ENCODE measurements at places on chromosomes 5 and 9. TPM values are rescaled to one million over a fixed set of nuclear protein-coding genes. Genes with fewer than 3 reads are reported as not detected.

- H3K27ac ChIP-seq = no peak overlapping the region
- no peaks in the 10 kb centered on the region for H3K36me3 ChIP-seq
- no peaks in the 10 kb centered on the region for H3K27me3 ChIP-seq
- H3K4me3 ChIP-seq = no peak overlapping the region
- DNase-seq = no peak
These were observed 1656.5 kb downstream of the EFNA5 start for GRCh38 chr5:106014262-106014661.

DNA sequence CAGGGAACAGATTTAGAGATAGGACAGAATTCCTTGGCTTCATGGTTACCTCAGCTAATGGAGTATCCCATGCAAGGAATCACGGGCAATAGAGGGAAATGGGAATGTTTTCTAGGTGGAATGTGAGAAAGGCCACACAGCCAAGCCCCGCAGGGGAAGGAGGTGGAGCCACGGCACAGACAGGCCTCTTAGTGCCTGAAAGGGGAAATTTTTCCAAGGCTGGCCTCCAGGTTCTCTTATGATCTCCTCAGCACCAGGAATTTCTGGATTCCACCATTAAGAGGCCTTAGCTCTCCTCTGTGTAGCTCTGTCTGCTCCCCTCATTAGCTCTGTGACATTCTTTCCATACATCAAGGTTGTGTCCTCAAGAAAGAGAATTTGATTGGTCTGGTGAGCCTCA is 124.7 kb downstream of the GALNT10 start:
- H3K4me1 ChIP-seq = no peaks in the 10 kb centered on the region
- H3K27ac ChIP-seq = no peak overlapping the region
- no peak overlapping the region for H3K4me3 ChIP-seq
- no peak for DNase-seq
- H3K36me3 ChIP-seq = no peaks in the 10 kb centered on the region
- no peaks in the 10 kb centered on the region for H3K27me3 ChIP-seq

DNA sequence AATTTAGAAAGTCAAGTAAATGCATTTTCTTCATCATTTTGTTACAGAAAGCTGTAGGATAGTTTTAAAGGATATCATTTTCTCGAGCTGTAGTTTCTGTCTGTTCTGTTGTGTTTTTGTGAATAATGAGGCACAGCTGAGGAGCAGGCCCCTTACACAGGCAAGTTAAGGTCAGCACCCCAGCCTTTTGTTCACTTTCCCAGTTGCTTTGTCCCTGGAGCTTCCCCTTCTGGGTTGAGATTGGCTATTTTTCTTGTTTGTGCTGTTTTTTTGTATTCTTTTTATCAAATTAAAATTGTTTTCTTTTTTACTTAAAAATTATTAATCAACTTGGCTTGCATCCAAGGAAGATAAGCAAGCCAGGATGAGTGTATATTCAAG is 213.8 kb upstream of the ACTBL2 start:
- no peaks in the 10 kb centered on the region for H3K36me3 ChIP-seq
- H3K27me3 ChIP-seq = no peaks in the 10 kb centered on the region
- DNase-seq = no peak
- no peak overlapping the region for H3K4me3 ChIP-seq

DNA sequence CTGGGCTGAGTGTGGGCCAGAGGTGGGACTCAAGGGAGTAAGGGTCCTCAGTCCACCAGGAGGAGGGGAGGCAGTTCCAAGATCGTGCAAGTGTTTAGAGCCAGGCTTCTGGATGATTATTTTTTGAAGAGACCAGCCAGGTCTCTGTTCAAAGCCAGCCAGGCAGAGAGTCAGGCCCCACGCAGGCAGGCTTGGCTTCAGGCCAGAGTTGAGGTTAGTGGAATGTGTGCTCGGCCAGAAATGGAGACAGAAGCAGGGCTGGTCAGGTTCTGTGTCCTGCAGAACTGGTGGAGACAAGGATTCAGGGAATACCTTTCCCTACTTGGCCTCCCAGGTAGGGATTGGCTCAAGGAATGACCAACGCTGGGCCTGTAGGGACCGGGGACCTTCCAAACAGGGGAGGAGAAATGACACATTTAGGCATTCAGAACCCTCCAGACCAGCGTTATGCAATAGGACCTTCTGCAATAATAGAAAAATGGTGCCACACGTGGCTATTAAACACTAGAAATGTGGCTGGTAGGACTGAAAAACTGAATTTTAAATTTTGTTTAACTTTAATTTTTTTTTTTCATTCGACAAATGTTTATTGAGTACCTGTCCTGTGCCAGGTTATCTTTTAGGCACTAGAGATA is 106.2 kb downstream of the CMYA5 start:
- H3K4me3 ChIP-seq = no peak overlapping the region
- peak overlapping the region; percentile 30 for H3K27ac ChIP-seq
- H3K36me3 ChIP-seq = peaks cover 99% of the 10 kb centered on the region

DNA sequence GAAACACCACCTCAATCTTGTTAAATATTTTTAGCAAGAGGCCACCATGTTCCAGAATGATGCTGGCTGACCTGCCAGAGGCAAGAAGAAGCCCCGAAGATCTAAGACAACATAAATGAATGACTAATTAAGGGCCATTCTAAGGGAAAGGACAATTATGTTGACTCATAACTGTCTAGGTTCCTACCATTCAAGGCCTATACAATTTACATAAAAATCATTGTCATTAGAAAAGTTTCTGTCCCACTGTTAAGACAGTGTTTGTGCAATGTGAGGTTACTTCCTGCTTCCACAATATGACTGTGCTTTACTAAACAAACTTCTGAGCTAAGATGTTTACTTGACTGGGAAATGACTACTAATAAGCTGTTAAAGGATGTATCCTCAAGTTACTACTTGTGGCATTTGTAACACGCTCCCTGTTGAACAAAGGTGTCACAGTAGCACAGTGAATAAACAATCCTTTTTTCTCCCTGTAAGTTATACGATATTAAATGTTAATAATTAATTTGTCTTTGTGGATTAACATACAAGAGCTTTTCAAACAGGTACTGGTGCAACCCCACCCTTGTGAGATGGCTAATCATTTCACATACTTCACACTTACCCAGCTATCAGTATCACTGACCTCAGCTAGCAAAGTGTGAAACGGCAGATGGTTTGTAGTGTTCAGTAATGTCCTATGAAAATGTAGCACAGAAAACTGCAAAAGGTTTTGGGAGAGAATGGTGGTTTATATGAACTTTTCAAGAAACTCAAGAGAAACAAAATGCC is 195.8 kb downstream of the EFNA5 start:
- no peaks in the 10 kb centered on the region for H3K4me1 ChIP-seq
- H3K4me3 ChIP-seq = no peak overlapping the region
- H3K27me3 ChIP-seq = no peaks in the 10 kb centered on the region
- no peaks in the 10 kb centered on the region for H3K36me3 ChIP-seq
- no peak overlapping the region for H3K27ac ChIP-seq

GRCh38 chr5:92308679-92309078 is 925.6 kb upstream of the ARRDC3 start:
- no peak overlapping the region for H3K27ac ChIP-seq
- H3K36me3 ChIP-seq = no peaks in the 10 kb centered on the region
- H3K4me3 ChIP-seq = no peak overlapping the region
- H3K27me3 ChIP-seq = no peaks in the 10 kb centered on the region
- no peak for DNase-seq

- DNase-seq = no peak
- H3K4me1 ChIP-seq = peaks cover 23% of the 10 kb centered on the region
- no peaks in the 10 kb centered on the region for H3K27me3 ChIP-seq
- H3K36me3 ChIP-seq = peaks cover 10% of the 10 kb centered on the region
These were observed 47.2 kb upstream of the LPCAT1 start for GRCh38 chr5:1570975-1571374.

DNA sequence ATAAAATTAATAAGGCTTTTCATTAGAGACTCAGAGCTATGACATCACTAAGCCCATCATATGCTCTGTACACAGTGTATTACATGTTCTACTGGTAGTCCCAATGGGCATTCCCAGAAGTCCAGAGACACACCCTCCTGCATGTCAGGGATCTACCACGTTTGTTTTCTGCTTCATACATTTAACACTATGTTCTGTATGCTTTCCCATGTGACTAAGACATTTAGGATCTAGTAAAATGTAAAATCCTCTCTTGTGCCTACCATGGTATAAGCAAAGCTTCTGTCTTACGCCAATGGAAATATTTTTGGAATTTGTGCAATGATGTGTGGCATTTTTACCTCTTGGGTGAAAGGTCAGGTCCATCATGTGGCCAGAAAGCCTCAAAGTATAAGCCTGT is 192.4 kb downstream of the ADAMTSL1 start:
- H3K27me3 ChIP-seq = no peaks in the 10 kb centered on the region
- H3K4me1 ChIP-seq = no peaks in the 10 kb centered on the region
- no peak overlapping the region for H3K4me3 ChIP-seq
- H3K36me3 ChIP-seq = no peaks in the 10 kb centered on the region
- DNase-seq = no peak
- no peak overlapping the region for H3K27ac ChIP-seq

DNA sequence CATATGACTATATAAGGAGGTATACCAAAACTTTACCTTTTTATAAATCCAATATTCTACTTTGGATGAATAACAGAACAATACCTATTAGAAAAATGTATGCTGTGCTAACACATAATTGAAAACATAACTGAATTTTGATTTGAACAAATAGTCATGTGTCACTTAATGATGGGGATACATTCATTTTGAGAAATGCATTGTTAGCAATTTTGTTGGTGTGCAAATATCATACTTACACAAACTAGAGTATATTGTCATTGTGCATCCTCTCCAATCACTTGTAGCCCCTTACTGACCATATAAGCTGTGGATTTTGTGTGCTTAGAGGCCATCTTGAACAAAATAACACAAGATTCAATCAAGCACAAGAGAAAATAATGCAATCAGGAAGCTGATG is 72.3 kb upstream of the SLCO4C1 start:
- H3K4me3 ChIP-seq = no peak overlapping the region
- no peaks in the 10 kb centered on the region for H3K36me3 ChIP-seq
- no peaks in the 10 kb centered on the region for H3K27me3 ChIP-seq

ARHGEF37 gene
- 2.3 TPM for polyA plus RNA-seq

GRCh38 chr5:67774267-67774552 is 441.3 kb upstream of the PIK3R1 start:
- H3K4me3 ChIP-seq = no peak overlapping the region
- peaks cover 42% of the 10 kb centered on the region for H3K4me1 ChIP-seq
- H3K36me3 ChIP-seq = no peaks in the 10 kb centered on the region

TAS2R1 gene
- polyA plus RNA-seq = not detected

DNA sequence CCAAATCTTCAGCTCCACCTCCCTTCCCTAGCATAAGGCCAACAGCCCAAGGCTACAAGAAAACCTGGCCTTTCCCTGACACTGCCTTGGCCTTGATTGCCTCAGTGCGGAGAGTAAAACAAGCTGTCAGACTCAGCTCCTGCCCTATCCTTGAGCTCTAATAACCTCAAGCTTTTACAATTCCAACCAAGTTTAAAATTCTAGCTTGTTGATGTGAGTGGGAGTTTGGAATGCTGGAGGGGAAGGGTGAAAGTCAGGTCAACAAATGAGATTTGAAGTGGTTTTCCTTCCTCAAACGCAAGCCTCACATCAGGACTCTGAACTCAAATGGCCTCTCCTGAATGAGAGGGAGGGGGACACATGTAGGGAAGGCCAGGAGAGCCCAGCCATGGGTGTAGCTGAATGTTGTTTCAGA is 197.0 kb upstream of the VLDLR start:
- H3K27ac ChIP-seq = no peak overlapping the region
- H3K4me1 ChIP-seq = no peaks in the 10 kb centered on the region
- H3K4me3 ChIP-seq = no peak overlapping the region

GPRIN1 gene
- polyA plus RNA-seq = 0.18 TPM

DNA sequence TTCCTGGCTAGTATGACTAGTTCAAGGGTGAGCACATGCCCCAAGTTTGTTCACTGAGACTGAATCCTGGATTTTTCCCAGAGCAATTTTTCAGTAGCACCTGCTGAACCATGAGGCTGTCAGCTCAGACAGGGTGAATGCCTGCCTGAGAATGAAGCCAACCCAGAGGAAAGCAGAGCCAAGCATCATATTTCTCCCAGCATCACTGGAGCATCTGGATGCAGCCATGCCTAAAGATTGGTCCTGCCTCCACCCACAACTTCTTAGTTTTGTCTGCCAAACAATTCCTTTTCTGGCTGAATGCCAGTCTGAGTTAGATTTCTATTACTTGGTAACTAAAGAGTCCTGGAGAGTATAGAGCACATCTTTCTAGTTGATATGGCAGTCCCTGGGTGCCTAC is 343.6 kb downstream of the CSNK1G3 start:
- H3K27me3 ChIP-seq = no peaks in the 10 kb centered on the region
- H3K4me3 ChIP-seq = no peak overlapping the region
- H3K27ac ChIP-seq = no peak overlapping the region
- no peak for DNase-seq
- no peaks in the 10 kb centered on the region for H3K4me1 ChIP-seq

C5orf52 gene
- not detected for polyA plus RNA-seq

- H3K36me3 ChIP-seq = no peaks in the 10 kb centered on the region
- no peak for DNase-seq
- no peak overlapping the region for H3K27ac ChIP-seq
These were observed 56.1 kb upstream of the GLRX start for GRCh38 chr5:95878417-95879323.

- H3K27me3 ChIP-seq = no peaks in the 10 kb centered on the region
- no peak for DNase-seq
- no peaks in the 10 kb centered on the region for H3K4me1 ChIP-seq
- H3K36me3 ChIP-seq = no peaks in the 10 kb centered on the region
- no peak overlapping the region for H3K27ac ChIP-seq
- H3K4me3 ChIP-seq = no peak overlapping the region
These were observed 317.0 kb upstream of the ADCY2 start for GRCh38 chr5:7078901-7079300.

DNA sequence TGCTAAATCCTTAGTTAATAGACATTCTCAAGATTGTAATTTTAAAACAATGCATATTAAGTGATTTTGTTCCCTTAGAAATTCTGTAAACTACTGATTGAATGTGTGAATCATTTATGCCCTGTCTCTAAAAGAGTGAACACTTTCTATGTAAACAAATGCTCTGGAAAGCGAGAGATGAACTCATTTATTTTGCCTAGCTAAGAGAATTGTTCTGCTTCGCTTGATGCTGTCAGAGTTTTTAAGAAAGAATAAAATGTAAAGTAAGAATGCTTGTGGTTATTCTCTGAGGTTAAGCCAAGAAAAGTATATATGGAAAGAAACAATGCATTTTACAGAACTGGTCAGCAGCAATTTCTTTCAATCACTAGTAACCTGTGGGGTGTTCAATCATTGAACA is 347.4 kb upstream of the NUDT12 start:
- H3K4me1 ChIP-seq = no peaks in the 10 kb centered on the region
- no peaks in the 10 kb centered on the region for H3K27me3 ChIP-seq
- DNase-seq = no peak
- H3K4me3 ChIP-seq = no peak overlapping the region
